Chondrocyte (in vitro differentiated cells): ENCODE measurements at places on chromosomes 7 and 10. TPM values are rescaled to one million over a fixed set of nuclear protein-coding genes. Genes with fewer than 3 reads are reported as not detected.

DNA sequence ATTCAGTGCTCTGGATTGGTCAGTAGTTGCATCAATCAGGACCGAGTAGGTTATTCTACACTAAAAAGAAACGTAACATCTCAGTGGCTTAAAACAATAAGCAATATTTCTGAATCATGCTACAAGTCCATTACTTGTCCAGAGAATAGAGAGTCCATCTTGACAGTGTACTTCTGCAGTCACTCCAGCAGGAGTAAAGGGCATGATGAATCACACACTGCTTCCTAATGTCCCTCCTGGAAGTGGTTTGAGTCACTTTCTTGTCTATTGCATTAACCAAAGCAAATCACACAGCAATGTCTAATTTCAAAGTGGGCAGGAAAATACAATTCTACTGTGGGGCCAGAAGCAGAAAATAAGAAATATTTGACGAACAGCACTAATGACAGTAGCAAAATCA, 124.8 kb downstream of the TSPAN12 start:
- no peaks in the 10 kb centered on the region for H3K36me3 ChIP-seq
- peaks cover 12% of the 10 kb centered on the region for H3K4me1 ChIP-seq
- no peaks in the 10 kb centered on the region for H3K27me3 ChIP-seq
- DNase-seq = no peak
- H3K4me3 ChIP-seq = no peak overlapping the region

The RPEL1 gene
- total RNA-seq = not detected in 3 replicates

GRCh38 chr7:12111422-12112405, 99.4 kb upstream of the TMEM106B start:
- H3K4me3 ChIP-seq = peak overlapping the region; percentile 16
- H3K27me3 ChIP-seq = peaks cover 10% of the 10 kb centered on the region
- no peaks in the 10 kb centered on the region for H3K36me3 ChIP-seq
- no peaks in the 10 kb centered on the region for H3K4me1 ChIP-seq
- peak; percentile 87 for DNase-seq

DNA sequence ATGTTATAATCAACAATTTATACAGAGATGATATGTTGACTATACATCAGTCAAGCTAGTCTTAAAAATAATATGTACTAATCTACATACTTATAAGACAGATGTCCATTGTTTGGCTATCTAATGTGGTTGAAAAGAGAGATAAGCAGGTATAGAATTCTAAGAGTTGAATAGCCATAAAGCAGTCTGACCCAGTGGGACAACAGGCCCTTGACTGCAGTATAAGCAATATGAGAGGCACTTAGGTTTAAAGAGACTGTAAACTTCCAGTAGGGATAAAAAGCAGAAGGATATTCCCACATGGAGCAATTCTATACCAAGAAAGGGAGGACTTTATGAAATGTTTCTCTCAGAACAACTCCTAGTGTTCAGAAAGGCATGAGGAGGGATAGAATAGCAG, 139.3 kb downstream of the ELAPOR2 start:
- no peaks in the 10 kb centered on the region for H3K27me3 ChIP-seq
- no peaks in the 10 kb centered on the region for H3K4me1 ChIP-seq
- H3K27ac ChIP-seq = no peak overlapping the region
- peaks cover 2% of the 10 kb centered on the region for H3K36me3 ChIP-seq

GRCh38 chr7:17097668-17098297, 200.7 kb upstream of the AHR start:
- H3K4me1 ChIP-seq = no peaks in the 10 kb centered on the region
- no peak overlapping the region for H3K4me3 ChIP-seq
- H3K27ac ChIP-seq = no peak overlapping the region
- no peaks in the 10 kb centered on the region for H3K27me3 ChIP-seq
- DNase-seq = no peak

The ACBD7 gene
- 0.51 to 2.2 TPM (median 1.1 TPM) in 3 replicates for total RNA-seq

The CCL26 gene
- total RNA-seq = not detected in 3 replicates

DNA sequence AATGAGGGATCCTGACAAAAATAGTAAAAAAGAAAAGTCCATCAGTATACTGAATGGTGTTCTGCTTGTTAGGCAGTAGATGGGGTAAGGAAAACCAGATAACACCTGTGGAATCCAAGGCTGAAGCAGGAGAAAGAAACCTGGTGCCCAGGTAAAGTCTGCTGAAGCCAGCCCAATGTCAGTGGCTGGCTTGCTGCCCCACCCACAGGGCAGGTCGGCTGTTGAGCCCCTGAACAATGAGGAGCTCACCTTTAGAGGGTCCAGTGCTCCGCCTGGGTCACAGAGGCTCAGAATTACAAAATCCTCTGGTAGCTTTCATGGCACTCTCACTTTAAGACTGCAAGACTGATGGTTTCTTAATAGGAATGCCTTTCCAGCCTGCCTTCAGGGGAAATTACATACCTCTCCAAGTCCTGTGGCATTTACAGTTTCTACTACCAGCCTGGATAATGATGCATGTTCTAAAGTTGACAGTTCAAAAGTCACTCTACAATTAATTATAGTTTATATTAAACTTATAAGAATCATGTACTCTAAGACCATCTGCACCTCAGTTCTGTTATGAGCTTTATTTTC, 23.8 kb downstream of the DHX32 start:
- no peaks in the 10 kb centered on the region for H3K4me1 ChIP-seq
- DNase-seq = no peak
- H3K27me3 ChIP-seq = no peaks in the 10 kb centered on the region
- H3K4me3 ChIP-seq = no peak overlapping the region
- no peak overlapping the region for H3K27ac ChIP-seq
- peaks cover 13% of the 10 kb centered on the region for H3K36me3 ChIP-seq

The CALHM3 gene
- total RNA-seq = not detected in 3 replicates

The MKI67 gene
- total RNA-seq = 11.7 to 18.3 TPM (median 17.1 TPM) in 3 replicates

The SFRP5 gene
- 0.31 to 0.80 TPM (median 0.35 TPM) in 3 replicates for total RNA-seq

- no peak overlapping the region for H3K4me3 ChIP-seq
- H3K4me1 ChIP-seq = no peaks in the 10 kb centered on the region
- no peaks in the 10 kb centered on the region for H3K36me3 ChIP-seq
- no peak overlapping the region for H3K27ac ChIP-seq
- no peaks in the 10 kb centered on the region for H3K27me3 ChIP-seq
Measured at GRCh38 chr10:70699659-70700174, 27.4 kb downstream of the ADAMTS14 start.

GRCh38 chr7:36208997-36209813, 56.2 kb downstream of the EEPD1 start:
- no peak overlapping the region for H3K27ac ChIP-seq
- H3K4me1 ChIP-seq = peaks cover 36% of the 10 kb centered on the region
- peaks cover 3% of the 10 kb centered on the region for H3K36me3 ChIP-seq
- no peak for DNase-seq
- H3K27me3 ChIP-seq = no peaks in the 10 kb centered on the region

The AKR1C1 gene
- total RNA-seq = 1.3 to 1.8 TPM (median 1.7 TPM) in 3 replicates

The NDUFB8 gene
- total RNA-seq = 124 to 134 TPM (median 127 TPM) in 3 replicates

DNA sequence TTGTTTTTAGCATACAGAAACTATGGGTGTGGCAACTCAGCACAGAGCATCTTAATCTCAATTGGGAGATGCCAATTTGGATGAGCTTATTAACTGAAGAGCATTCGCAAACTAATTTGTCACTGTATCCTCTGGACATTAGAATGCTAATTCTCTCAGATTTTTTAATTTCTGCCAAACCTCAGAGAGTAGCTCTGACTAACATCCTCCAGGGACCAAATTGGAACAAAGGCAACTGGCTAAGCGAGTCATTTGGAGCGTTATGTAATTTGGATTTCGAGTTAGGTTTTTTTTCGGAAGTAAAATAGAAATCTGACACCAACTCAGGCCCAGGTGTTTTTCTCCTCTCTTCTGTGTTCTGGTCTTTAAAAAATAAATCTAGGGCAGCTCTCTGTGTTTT, 201.9 kb downstream of the BMPER start:
- DNase-seq = no peak
- no peaks in the 10 kb centered on the region for H3K4me1 ChIP-seq
- H3K27me3 ChIP-seq = no peaks in the 10 kb centered on the region
- no peak overlapping the region for H3K27ac ChIP-seq
- no peaks in the 10 kb centered on the region for H3K36me3 ChIP-seq

The CHRM2 gene
- total RNA-seq = 0.07 TPM in 1 of 3 replicates, not detected in the others

The TWIST1 gene
- 26.5 to 31.8 TPM (median 26.9 TPM) in 3 replicates for total RNA-seq

DNA sequence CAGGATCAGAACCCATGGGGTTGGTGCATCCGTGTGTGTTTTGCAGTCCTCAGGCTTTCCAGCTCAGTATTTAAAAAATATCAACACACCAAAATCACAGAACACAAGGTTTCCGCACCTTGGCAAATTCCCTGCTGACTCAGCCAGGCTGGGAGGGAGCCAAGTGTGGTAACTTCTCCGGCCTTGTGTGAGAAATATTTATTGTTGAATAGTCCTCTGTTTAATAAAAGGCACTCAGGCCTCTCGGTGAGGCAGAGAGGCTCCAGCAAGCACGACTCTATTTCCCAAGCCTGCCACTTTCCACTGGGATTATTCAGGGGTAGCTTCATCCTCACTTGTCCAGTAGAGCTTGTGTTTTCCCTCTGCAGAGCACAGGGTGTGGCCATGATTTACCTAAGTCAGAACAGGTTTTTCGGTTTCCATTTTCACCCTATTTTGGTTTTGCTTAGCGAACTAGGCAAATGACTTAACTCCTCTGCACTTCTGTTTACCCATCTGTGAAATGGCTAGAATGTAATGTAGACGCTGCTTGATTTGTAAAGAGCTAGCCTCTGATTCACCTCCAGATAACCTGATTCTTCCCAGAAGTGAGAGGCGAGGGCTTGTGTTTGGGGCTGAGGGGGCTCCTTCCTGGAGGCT, 13.0 kb upstream of the CHST15 start:
- H3K27ac ChIP-seq = peak overlapping the region; percentile 72
- DNase-seq = no peak
- H3K4me3 ChIP-seq = peak overlapping the region; percentile 3
- H3K4me1 ChIP-seq = peaks cover 22% of the 10 kb centered on the region
- H3K27me3 ChIP-seq = peaks cover 3% of the 10 kb centered on the region

- H3K4me3 ChIP-seq = no peak overlapping the region
- H3K4me1 ChIP-seq = peaks cover 3% of the 10 kb centered on the region
- DNase-seq = no peak
- H3K27ac ChIP-seq = no peak overlapping the region
- H3K36me3 ChIP-seq = no peaks in the 10 kb centered on the region
- H3K27me3 ChIP-seq = no peaks in the 10 kb centered on the region
Measured at GRCh38 chr7:29375641-29376562, 181.3 kb downstream of the CHN2 start.

- DNase-seq = no peak
- no peaks in the 10 kb centered on the region for H3K36me3 ChIP-seq
- H3K27ac ChIP-seq = no peak overlapping the region
- peaks cover 8% of the 10 kb centered on the region for H3K4me1 ChIP-seq
- H3K27me3 ChIP-seq = no peaks in the 10 kb centered on the region
Measured at GRCh38 chr7:23012908-23013714, 819 bp downstream of the HYCC1 start.

The SDK1 gene
- total RNA-seq = 9.5 to 12.2 TPM (median 10.9 TPM) in 3 replicates

DNA sequence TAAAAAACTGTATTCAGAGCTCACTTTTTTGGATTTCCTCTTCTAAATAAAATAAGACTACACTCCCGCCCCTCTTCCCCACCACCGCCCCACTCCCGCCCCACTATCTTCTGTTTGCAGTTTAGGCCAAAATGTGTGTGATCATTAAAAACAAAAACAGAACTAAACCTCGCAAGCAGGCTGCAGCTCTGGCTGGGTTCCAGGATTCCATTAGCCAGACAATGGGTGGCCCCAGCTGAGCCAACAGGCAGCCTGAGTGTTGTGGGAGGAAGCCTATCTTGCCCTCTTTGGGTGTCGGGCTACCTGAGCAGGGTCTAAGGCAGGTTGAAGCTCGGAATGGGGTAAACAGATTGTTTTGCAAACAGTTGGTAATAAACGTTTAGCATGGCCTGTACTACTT, 41.7 kb downstream of the ARL4A start:
- H3K4me3 ChIP-seq = no peak overlapping the region
- H3K36me3 ChIP-seq = no peaks in the 10 kb centered on the region
- peaks cover 54% of the 10 kb centered on the region for H3K4me1 ChIP-seq

The GRK5 gene
- 11.7 to 16.4 TPM (median 15.7 TPM) in 3 replicates for total RNA-seq

GRCh38 chr7:139773371-139773770, 4.4 kb downstream of the HIPK2 start:
- peaks cover 6% of the 10 kb centered on the region for H3K36me3 ChIP-seq
- H3K27me3 ChIP-seq = no peaks in the 10 kb centered on the region
- H3K4me1 ChIP-seq = peaks cover 73% of the 10 kb centered on the region
- H3K27ac ChIP-seq = peak overlapping the region; percentile 99
- DNase-seq = no peak
